Stimulated activated CD4-positive, alpha-beta T cell treated with anti-CD3 and anti-CD28 coated beads, Interleukin-4, amount 100 ng/mL, for 1 hour (primary cell): ENCODE measurements at places on chromosomes 7 and 10.

DNA sequence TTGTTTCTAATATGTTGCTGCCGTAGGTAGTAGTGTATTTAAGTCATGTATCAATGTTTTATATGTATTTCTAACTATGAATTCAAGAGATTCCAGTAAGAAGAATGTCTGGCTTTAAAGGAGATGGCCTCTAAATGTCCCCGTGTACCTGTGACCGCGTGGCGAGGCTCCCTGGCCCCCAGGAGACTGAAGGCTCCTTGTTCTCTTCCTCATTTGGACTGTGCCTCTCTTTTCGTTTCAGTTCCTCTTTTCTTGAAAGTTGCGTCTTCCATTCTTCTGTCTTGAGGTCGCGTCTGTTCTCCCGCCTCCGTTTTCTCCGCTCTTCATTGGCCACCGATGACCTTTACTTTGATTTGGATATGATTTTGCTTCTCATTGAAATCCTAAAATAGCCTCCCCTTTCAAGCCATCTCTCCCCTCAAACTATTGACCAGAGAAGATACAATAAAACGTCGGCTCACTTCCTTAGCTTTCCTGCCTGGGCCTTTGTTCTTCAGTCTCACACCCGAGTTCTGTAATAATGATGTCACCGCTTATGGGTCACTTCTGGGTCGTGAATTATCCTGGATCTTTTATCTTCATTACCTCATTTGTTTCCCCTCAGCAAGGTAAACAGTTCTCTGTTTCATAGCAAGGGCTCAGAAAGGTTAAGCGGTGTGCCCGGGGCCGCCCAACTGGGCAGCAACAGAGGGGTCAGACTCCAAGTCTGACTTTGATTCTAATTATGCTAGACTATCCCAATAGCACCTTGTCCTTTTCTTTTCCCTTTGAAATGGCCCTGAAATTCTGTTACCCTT is 28.7 kb downstream of the WIPI2 start:
- DNase-seq, result no peak

DNA sequence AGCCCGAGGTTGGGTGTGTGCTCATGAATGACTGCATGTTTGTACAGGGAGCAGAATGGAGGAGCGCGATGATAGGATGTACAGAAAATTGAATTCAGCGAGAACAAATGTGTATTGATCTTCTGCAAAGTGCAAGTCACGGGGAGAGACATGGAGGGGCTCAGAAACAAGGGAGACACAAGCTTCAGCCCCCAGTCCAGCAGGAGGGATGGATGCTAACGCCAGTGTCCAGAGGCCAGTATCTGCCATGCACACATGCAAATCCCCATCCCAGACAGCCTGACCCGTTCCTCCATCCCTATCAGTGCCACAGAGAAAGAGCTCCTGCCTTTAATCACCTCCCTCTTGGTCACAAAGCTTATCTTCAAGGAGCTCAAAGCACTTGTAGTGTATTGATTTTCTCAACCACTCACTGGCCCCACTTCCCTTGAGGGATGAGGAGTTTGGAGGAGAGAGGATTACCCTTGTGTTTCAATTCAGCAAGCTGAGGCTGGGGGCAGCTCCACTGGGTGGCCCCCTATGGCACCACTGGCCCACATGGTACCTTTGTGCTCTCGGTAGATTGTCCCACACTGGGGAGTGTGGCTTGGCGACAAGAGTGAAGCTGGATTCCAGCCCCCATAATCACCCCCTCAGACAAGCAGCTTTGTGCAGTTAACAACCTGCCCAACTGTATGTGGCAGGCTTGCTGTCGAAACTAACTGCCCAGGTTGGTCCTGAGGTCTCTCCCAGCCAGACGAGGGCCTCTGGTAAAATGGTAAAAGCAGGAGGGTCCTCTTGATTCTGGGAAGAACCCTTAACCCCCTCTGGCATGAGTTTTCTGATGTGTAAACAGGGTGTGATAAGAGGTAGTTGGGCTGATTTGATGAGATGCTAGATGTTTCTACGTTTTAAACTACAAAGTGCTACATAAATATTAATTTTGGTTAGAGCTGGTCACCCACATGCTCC is 151.6 kb upstream of the UNC5B start:
- no peak for DNase-seq

- DNase-seq, result no peak
Observed at GRCh38 chr7:97272237-97272975, 154.9 kb downstream of the SDHAF3 start.

DNA sequence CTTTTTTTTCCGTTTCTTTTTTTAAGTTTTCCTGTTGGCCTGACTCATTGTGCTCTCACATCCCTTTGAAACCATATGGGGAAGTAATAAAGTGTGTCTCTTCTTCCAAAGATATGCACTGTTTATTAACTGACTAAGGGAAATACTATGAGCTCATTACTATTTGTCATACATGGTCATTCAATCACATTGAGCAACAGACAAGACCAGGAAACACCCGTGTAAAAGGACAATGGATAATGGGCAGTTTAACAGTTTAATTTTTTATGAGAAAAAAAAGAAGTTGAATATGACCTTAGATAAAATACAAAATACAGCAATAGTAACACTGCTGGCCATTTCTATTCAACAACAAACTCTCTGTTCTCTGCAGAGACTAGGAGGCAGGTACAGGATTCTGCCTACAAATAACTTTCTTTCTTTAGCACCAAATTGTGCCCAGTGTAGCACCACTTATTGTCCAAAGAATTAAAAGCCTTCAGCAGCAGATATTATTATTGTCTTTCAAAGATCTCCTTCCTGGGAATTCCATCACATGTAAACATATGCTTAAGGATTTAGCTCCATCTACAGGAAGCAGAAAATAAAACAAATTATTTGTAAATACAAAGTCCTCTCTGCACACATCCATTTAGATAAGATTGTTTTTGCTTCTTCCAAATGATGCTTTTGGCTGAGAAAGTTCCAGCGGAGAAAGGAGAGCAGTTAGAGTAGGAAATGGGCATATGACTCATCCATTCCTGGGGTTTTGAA is 55.0 kb upstream of the AKR1E2 start:
- no peak for DNase-seq

- DNase-seq, result no peak
Observed at GRCh38 chr10:107671960-107672359, 507.5 kb upstream of the SORCS1 start.

DNA sequence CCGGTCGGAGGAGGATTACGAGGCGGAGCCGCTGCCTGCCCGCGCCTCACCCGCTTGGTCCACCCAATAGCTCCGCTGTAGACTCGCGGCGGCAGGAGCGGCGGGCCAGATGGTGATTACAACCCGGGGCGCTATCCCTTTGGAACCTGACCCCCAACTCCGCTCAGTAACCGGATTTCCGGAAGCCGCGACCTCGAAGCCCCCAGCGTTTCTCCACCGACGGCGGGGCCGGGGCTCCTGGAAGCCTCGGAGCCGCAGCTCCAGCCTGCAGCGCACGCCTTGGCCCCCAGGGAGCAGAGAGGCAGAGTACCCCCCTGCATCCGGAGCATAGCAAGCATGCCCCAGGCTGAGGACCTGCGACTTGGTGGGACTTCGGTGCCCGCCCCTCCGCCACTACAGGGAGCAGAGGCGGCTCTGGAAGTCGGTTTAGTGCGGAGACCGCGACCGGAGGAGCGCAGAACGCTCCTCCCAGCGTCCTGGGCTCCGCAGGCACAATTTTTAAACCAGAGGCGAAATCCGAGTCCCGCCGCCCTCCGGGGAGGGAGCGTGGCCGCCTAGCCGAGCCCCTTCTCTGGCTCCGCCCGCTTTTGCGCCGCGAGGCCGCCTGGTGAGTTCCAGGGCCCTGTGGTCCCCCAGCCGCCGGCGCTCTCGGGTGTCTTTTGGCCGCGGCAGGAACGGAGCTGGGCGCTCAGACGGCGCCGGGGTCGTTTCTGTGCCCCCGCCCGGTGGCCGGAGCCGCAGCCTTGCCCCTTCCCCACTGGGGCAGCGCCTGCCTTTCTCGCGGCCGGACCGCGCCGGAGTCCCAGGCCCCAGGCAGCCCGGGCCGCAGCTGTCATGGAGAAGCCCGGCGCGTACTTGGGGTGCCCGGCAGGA is 28.2 kb upstream of the BMS1 start:
- DNase-seq, result peak; percentile 25

- no peak for DNase-seq
Observed at GRCh38 chr10:102396317-102396650, 779 bp downstream of the NFKB2 start.

GRCh38 chr10:30542895-30543288 is 86.7 kb downstream of the LYZL2 start:
- DNase-seq, result no peak

GRCh38 chr7:29600661-29601060 is 37.0 kb downstream of the PRR15 start:
- no peak for DNase-seq
